ENCODE measurements at places on chromosomes 3 and 15.

GRCh38 chr3:143450632-143451031, 331.1 kb downstream of the CHST2 start:
- DNase-seq: peak; percentile 35

GRCh38 chr3:175386630-175387029, 527.5 kb downstream of the NAALADL2 start:
- DNase-seq: no peak

DNA sequence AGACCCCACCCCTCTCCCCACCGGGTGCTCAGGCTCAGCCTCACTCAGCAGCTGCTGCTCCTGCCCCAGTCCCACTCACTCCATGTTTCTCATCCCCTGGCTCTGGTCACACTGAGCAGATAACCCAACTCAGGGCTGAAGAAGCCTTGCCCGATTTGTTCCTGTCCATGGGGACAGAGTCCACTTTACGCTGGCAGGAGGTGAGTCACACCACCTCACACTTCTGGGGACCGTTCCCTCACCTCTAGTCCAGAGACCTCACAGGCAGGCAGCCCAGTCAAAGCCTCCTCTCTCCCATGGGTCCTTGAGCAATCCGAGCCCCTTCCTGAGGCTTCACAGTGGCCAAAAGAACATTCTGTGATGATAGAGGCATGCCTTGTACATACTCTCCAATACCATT, 1.4 kb downstream of the CIDEC start:
- DNase-seq: no peak

DNA sequence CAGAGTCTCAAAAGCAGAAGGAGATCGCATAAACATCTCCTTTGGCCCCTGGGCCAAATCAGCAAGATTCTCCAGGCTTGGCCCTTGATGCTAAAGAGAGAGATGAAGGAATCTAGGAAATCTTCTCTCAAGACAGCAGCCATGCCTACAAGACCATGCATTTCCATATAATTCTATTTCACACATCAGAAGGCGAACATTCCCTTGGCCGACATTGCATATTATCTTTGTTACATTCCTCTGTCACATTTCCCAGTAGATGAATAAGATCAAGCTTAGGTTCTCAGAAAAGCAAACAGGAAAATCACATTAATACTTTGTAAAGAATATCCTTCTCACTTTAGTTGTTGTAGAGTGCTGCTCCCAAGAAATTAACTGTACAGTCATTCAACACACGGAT, 21.3 kb downstream of the GASK1A start:
- DNase-seq: no peak

GRCh38 chr3:53187430-53187829, 26.4 kb downstream of the PRKCD start:
- no peak for DNase-seq

DNA sequence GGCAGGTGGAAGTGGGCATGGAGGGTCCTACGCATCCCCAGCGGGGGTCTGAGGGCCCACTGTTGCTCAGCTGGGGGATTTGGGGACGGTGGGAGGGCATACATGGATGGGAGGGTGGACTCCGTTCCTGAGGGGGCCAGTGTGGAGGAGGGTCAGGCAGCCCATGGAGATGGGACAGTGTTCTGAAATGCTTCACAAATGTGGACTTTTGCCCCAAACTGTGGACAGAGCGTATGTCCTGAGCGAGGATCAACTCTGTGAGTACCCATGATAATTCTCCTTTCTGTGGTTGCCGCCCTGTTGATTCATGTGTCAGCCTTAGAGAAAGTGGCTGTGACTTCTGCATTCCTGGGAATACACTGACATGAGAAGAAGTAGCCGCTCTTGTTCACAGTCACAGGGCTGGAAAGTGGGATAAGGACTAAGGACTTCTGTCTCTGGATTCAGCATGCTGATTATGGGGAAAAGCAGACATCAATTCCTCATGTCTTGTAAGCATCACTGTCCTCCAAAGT, 33.4 kb downstream of the SMAD3 start:
- no peak for DNase-seq

DNA sequence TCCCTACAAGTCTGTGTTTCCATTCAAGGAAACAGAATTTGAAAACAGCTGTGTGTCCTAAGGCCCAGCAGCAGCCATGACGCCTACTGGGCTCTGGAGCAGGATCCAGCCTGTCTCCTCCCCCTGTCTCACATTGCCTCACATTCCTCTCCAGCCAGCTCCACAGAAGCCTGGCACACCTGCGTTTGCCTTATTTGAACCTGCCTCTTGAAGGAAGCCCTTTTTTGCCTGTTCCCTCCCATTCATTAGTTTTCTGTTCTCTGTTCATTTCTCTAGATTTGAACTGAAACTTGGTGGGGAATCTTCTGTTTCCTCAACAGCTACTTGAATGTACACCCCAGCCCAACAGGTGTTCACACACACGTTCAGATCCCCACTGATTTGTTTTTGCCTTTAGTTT, 890.5 kb downstream of the TUSC7 start:
- no peak for DNase-seq
